ENCODE measurements at places on chromosomes 1 and 21.

DNA sequence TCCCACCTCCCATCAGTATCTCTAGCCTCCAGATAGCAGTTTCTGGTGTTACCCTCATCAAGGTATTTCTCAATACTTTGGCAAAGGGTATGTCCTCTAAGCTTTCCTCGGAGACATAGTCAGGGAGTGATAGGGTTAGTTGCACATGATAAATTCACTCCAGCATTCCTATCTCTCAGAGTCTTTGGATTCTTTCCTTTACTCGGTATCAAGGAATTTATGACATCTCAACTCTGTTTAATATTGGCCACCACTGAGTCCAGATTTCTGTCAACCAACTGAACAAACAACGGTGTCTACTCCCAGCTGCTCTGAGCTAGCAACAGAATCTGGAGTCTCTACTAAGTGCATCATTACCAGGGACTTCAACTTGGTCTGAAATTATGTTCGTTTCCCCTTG lies 233.4 kb downstream of the TM2D1 start:
- no peak for DNase-seq

DNA sequence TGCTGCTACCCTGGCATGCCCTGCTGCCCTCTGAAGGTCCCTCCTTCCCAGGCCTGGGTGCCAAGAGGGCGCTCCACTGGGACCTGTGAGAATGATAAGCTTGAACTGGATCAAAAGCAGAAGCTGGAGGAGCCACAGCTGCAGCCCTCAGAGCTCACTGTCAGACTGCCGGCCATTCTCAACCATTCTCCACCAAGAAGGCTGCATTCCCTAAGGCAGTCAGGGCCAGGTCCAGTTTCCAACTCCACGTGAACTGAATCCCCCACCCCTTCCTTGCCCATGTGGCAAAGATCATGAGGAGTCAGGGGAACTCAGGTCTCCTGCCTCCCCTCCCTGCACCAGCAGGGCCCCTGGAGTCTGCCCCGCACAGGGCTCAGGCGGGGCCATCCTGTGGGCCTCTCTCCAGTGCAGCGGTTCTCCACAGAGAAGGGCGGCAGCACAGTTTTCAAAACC lies 19.5 kb downstream of the SLC1A7 start:
- no peak for DNase-seq

- no peak for DNase-seq
Observed at GRCh38 chr1:178910023-178910422, 39.1 kb upstream of the ANGPTL1 start.

DNA sequence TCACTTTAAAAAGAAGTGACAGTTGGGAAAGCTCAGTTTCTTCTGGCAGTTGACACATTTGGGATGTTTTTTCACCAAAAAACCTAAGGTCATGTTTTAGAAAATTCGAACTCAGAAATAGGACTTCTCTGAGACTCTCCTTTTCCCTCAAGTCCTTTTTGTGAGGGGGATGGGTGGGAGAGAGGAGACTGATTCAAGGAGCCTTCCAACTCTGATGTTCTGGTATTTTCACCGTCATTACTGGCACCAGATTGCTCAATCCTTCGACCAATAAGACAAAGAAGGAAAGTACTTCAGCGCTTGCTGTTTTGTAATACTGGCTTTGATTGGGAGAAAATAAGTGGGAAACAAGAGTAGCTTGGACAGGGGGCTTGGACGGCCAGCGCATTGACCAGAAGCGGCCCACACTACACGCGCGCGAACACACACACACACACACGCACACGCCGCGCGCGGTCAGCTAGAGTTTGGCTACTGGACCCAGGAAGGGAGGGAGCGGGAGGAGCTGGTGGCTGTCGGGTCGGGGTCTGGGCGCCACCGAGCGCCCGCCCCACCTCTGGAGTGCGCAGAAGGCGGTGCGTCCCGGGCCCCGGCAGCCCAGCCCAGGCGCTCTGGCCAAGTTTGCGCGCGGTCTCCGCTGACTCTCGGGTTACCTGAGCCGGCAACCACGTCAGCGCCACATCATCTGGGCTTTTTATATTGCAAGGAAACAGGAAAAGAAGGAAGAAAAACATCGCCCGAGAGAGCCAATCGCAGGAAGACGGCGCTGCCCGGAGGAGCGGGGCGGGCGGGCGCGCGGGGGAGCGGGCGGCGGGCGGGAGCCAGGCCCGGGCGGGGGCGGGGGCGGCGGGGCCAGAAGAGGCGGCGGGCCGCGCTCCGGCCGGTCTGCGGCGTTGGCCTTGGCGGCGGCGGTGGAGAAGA lies at the start of gene KCNK1:
TSS of gene KCNK1 (plus strand) at position 855 of the 921 bp plus-strand sequence. CDS start at position 921, 66 bp downstream.
- peak; percentile 31 for DNase-seq

- DNase-seq: peak; percentile 31
Observed at GRCh38 chr1:38608202-38608864, 251.2 kb downstream of the RRAGC start.

DNA sequence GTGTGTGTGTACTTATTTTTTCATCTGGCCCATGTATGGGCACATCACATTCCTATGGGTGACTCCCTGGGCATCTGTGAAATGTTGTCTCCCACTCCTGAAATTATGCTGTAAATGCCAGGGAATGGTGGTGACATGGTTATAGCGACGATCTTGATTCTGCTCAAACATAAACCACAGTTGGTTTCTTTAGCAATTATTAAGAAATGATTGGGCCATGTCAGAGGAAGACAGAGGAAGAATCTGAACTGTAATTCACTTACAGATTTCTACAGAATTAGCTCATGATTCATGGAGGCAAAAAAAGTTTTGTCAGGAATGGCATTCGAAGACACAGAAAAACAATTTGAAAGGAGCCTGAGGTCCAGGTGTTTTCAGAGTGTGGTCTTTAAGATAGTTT lies 25.8 kb upstream of the KCNE1 start:
- no peak for DNase-seq

GRCh38 chr1:205998457-205999241 lies 4.5 kb downstream of the RAB7B start:
- no peak for DNase-seq

All from stimulated activated CD4-positive, alpha-beta T cell treated with anti-CD3 and anti-CD28 coated beads, Interleukin-15, amount 100 ng/mL, for 24 hours (primary cell).